Adipocyte (in vitro differentiated cells): ENCODE measurements at places on chromosomes 1 and 21.

DNA sequence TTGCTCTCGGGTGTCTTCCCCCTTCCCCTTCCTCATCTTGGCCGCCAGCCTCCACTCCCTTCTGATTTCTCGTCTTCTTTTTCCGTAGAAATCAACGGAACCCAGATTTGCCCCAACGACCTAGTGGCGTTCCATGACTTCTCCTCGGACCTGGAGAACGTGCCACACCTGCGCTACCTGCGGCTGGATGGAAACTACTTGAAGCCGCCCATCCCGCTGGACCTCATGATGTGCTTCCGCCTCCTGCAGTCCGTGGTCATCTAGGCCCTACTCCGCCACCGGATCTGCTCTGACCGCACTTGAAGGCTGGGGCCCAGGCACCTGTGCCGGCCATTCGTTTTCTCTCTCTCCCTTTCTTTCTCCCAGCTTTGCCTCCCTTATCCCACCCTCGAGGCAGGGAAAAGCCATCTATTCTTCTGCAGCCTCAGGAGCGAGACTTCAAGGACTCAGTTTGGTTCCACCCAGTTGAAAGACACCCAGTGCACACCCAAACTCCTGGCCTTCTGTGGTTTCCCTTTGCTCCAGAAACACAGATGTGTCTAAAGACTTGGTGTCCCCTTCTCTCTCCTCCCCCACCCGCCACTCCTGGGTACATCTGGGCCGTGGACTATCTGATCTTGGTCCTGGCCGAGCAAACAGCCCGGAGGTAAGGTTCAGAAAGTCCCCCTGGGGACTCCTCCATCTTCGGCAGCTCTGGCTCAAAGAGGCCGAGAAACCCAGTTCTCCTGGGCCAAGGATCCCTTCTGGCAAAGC lies 7.2 kb upstream of the OPTC start:
- no peak for DNase-seq

- DNase-seq, result no peak
Measured at GRCh38 chr1:234149217-234149616, 224.0 kb upstream of the COA6 start.

DNA sequence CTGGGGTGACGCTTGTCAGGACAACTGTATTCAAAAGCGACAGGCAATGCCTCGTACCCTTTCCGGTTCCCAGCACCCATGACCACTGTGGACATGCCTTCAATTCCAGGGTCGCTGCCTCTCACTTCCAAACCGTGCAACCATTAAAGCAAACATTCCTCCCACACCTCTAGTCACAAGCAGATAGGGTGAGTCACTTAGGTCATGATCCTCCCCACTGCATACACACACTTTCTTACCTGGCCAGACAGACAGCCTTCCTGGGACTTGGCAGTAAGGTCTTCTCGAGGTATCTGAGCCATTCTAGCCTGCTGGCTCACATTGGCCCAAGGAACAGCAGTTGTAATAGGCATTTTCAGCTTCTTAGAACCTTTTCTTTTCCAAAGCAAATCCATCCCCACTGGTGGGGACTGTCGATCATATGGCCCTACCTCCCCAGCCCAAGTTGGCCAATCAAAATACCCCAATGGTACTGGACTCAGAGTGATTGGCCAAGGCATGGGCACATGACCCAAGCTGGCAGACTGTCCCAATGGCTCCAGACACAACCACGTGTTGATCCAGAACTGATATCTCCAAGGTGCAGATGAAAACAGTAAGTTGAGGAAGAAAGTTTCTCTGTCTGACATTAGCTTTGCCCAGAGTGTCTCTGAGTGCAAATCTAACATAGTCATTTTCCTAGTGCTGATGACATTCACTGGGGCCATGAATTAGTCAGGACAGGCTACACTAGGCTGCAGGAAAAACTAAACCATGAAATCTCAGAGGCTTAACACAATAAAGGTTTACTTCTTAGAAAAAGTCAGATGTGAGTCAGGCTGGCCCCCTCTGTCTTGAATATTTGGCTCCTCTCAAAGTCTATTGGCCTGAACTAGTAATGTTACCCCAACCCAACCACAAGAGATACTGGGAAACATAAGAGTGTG lies 113.8 kb downstream of the RRAGC start:
- DNase-seq, result no peak

DNA sequence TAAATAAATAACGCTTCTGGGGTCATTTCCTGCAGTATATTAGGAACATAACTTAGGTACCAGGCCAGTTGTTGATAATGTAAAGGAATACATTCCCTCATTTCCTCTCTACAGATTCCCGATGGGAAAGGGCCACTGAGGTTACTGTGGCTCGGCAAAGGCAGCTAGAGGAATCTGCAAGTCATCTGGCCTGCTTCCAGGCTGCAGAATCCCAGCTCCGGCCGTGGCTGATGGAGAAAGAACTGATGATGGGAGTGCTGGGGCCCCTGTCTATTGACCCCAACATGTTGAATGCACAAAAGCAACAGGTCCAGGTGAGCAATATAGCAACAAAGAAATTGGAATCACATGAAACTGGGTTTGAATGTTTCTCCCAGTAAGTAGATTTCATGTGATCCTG lies 109.6 kb upstream of the BMP8A start:
- DNase-seq, result no peak

GRCh38 chr1:17274186-17275170 lies 25.6 kb downstream of the PADI3 start:
- peak; percentile 9 for DNase-seq

DNA sequence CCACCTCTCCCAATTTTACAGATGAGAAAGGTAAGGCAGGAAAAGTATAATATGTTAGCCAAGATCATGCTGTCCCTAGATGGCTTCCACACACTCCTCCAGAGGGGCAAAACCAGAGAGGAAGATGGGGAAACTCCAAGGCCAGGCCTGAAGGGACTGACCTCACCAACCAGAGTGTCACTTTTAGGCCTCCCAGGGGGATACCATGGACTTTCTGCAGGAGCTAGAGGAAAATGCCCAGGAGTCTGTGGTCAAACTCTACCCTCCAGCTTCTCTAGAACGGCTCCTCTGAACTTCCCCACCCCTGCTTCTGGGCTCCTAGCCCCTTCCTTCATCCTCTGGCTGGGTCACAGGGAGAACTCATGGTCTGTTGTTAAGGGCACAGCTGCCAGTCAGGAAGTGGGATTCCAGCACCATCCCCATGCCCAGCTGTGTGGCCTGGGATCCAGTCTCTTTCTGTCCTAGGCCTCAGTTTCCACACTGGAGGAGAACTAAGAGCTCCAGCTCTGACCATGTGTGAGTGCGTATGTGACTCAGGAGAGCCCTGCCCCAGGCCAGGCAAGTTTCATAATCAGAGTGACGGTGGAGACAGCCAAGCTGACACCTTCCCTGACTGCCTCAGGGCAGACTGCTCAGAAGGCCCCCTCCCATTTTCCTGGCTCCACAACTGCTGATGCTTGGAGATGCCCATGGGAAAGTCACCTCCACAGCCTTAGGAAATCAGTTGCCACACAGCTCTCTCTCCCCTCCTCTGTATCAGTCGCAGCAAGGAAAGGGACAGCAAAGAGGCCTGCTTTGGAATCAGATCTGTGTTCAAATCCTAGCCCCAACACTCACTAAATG lies 1.9 kb downstream of the IGSF8 start:
- peak; percentile 62 for DNase-seq

DNA sequence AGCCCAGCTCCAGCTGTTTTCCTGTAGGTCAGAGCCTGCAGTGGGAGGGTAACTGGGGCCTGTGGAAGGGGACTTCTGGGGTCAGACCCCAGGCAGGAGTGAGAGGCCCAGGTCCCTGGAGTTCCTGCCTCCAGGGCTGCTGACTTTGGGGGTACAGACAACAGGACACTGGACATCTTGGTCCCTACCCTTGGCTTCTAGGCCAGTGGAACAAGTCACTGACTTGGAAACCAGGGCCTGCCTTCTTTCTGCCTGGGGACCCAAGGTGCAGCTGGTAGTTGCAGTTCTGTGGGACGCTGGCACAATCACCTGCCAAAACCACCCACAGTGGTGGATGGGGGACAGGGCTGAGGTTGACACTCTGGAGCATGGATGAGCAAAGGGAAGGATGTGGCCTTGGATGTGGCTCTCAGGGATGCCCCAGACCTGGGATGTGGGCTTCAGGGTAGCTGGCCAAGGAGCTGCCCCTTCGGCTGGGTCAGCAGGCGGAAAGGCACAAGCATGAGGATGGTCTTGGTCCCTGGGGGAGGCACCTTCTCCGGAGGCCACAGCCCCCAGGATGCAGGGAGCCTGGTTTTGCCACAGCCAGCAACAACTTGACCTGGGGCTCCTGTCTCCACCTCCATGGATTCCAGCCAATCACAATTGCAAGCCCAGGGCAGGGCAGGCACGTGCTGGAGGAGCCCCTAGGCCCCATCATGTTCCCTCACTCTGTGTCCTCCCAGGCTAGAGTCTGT lies 5.8 kb downstream of the JMJD4 start:
- no peak for DNase-seq

DNA sequence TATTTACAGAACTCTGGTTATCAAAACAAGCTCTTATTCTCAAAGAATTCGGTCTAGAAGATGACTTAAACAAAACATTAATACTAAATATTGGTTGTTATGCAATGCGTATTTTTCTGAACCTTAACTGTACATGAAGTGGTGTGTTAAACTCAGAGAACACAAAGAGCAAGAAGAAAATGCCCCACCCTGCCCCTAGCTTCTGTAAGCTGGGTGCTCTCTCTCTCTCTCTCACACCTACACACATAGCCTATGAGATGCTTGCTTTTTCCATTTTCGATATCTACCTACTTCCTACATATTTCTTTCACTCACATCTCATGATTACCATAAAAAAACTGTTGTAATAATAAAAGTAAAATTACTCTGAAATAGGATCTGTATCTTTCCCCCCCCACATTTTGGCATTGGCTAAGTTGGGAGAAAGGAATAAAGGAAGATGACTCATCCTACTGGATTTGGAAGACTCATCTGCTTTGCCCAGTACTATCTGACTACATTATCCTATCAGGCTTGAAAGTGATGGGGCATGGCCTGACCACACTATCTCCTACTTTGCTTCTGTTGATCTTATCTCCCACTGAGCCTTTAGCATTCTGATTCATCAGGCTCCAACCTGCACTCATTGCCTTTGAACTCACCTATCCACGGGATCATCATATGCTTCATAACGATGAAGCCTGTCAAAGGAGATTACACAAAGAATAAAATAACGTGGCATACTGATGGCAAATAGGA lies 2.9 kb downstream of the CRYZ start:
- no peak for DNase-seq
